ENCODE measurements at places on chromosomes 7 and 10.

DNA sequence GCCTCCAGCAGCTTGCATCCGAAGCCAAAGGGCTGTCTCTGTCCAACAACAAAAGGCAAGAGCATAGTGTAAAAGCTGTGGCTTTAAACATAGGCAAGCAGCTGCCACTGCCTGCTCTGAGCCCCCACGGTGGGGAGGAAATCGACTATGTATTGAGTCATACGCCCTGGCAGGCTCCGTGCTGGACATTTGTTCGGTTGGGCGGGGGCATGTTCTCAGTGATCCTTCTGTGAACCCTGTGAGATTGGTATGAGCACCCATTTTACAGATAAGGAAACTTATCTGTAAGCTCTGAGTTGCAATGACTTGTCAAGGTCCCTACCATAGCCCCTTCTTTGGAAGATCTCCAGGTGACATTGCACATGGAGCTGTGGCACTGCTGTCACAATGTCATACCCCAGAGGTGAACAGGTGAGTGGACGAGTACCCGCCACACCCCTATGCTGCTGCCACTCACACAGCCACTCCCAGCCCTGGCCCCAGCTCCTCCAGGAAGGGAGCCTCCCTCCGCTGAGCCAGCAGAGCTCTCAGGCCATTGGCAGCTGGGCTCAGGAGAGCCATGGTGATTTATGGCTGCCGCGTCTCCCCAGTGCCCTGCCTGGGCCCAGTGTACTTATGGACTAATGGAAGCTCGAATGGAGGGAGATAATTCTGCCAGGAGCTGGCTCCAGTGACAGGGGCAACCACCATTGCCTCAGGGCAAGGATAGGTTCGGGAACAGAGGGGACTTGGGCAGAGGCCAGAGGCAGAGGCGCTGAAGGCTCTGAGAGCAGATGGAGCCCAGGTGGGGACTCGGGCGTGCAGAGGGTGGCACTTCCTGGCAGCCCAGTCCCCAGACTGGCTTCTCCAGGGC, 43.7 kb downstream of the UNC5B start:
- DNase-seq, result no peak

- DNase-seq, result peak; percentile 37
Measured at GRCh38 chr7:93442478-93443224, 131.9 kb downstream of the CALCR start.

- DNase-seq, result no peak
Measured at GRCh38 chr10:96397902-96398301, 39.1 kb upstream of the OPALIN start.

GRCh38 chr7:74665296-74665938, 7.9 kb downstream of the GTF2I start:
- no peak for DNase-seq

- no peak for DNase-seq
Measured at GRCh38 chr10:129809841-129810240, 154.2 kb downstream of the EBF3 start.

DNA sequence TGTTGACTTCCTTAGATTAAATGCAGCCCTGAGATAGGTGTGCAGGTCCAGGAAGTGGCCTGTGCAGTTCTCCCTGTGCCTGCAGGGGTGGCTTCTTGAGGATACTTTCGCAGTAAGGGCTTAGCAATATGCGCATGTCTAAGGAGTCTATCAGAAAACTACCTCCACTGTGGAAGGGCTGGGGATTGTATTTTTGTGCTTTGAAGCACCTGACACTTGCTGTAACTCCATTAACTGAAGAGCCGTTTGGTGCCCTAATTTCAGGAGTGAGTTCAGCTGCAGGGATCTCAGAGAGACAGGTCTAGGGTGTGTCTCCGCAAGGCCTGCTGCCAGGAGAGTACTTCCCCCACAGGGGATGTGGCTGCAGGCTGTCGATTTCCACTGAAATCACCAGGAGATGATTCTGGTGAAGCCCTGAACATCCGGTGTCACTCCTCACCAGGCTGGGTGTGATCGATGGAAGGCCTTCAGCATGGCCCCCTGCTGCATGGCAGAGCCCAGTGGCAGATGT, 35.5 kb downstream of the IKZF1 start:
- DNase-seq, result peak; percentile 64

DNA sequence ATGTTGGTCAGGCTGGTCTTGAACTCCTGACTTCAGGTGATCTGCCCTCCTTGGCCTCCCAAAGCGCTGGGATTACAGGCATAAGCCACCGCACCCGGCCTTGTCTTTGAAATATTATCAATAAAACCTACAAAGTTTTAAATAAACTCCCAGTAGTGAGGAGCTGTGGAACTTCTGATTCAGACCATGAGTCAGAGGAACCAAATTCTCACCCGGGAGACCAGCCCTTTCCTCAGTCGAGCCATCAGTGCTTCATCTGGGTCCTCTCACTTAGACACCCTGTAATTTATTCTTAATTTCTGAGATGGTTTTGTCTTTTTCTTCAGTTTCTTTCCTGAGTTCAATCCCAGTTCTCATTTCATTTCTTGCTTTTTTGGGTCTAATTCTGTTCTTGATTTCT, 68.6 kb downstream of the DYNC2I1 start:
- DNase-seq, result no peak

DNA sequence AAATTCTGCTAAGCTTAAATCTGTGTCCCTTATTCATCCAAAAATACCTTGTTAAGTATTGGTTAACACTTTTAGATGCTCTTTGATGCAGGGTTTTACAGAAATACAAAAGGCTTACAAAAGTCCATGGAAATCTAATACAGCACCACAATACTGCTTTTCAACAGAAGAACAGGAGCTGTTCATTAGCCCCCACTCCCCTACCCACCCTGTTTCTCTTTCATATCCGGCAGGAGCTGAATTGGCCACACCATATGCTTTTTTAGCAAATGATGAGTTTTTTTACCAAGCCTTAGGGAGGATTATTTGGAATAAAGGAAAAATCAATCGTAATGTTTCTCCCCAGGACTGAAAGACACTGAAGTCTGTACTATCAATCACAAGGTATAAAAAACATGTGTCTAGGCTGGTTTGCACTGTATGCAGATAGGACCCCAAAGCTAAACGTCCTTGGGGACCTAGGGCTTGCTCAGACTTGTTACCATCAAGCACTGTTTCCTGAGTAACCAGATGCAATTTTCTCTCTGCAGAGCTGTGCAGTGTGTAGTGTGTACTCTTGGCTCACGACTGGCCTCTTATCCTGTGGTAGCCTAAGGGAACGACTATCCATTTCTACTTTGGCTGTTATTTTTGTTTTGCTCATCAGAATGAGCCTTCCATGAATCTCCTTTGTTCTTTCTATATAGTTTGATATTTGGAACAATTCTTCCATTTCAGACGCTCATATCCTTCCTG, 143.3 kb upstream of the LRGUK start:
- DNase-seq, result no peak

GRCh38 chr7:21945454-21946221, at the start of gene CDCA7L:
Gene CDCA7L (minus strand): TSS chr7:21945899. CDS start chr7:21945804, 95 bp downstream.
- peak; percentile 80 for DNase-seq

- DNase-seq, result no peak
Measured at GRCh38 chr7:118264836-118265235, 40.3 kb downstream of the ANKRD7 start.

DNA sequence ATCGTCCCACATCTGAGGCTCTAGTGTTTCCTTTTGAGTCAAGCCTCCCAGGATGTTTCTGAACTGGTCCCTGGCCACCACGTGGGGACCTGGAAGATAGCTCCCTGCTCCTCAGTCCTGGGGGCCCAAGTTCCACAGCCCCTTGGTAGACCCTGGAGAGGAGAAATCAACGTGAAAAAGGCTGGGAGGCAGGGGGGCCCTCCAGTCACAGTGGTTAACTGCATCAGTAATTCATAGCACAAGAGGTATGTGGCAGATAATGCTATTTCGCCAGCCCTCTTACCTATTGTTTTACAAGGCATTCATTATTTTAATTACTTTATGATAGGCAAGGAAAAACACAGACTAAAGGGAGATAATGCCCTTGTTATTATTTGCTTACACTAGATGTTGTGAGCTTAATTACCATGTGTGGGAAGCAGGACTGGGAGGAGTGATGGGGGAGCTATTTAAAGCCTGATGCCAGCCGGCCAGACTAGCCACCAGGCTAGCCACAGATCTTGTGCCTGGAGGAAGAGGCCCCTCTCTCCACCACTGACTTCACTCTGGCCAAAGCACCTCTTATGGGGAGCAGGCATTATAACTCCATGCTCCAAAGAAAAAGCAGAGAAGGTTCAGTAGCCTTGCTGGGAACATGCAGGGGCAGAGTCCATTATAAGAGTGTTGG, 230.7 kb downstream of the KCNMA1 start:
- DNase-seq, result no peak

DNA sequence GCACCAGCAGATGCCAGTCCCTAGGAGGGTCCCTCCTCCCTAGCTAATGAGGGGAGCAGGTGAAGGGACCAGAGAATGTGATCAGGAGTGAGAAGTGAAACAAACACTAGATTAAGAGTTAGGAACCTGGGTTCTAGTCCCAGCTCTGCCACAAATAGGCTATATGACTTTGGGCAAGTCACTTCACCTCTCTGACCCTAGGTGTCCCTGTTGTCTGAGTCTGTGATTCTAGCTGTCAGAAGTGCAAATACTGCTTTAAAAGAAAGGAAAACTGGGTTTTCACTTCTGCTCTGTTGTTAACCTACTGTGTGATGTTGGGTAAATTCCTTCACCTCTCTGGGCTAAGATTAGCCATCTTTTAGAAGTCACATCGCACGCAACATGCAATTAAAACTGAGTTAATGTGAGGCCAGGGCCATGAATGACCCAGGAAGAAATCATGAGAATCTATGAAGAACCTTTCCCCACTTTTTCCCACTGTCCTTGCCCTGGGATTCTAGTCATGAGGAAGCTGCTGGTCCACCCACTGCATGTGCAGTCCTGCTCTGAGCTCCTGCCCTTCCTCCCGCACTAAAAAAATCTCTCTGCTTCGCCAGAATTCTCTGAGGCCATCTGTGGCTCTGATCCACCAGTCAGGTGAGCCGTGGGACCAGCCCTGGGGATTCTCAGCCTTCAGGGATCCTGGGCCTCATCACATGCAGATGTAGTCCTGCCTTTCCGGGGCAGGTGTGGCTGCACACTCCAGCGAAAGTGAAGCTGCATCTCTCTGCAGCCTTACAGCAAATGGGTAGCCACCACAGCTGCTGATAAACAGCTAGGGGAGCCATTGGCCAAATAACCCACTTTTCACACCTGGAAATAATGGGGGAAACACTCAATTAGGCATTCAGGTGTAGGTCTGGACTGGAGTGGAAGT, 181.7 kb downstream of the PLXNA4 start:
- DNase-seq, result no peak

DNA sequence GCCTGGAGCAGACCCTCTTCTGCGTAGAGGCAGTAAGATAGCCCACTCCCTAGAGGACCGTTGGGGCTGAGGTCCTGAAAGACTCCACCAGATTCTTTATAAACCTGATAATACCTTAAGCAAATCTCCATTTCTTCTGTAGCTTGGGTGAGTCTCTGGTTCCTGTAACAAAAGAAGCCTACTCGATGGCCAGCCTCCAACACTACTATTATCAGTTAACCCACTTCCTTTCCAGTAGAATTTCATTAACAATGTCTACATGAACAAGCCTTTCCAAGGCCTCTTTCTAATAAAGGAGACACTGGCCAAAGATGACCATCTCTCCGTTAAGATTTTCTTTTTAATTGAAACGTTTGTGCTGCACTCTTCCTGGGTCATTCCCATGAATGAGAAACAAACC, 201.7 kb upstream of the KCTD7 start:
- DNase-seq, result no peak

- DNase-seq, result no peak
Measured at GRCh38 chr10:104694074-104694473, 53.0 kb downstream of the SORCS3 start.

DNA sequence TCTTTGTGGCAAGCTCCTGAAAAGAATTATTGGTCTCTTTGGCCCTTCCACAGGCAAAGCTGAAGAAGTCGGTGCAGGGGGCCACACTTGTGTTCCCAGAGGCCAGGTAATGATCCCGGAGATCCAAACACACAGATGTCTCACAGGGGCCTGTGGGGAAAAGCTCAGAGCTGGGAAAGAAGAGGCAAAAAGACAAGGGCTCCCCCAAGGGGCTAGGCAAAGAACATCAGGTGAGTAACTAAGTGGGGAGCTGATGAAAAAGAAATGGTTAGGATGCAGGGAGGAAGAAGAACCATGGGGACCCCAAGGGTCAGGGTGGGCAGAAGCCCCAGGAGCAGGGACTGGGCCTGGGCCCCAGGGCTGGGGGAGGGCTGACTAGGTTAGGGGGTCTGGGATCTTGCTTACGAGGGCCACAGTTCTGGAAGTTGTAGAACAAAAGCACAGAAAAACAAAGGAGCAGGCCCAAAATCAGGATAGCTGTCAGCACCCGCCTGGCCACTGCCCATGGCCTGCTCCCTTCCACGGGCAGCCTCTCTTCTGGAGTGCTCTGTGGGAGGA, 1.1 kb downstream of the KEL start:
- DNase-seq, result no peak

- no peak for DNase-seq
Measured at GRCh38 chr10:10294881-10295529, 722.7 kb upstream of the CELF2 start.

GRCh38 chr10:1454428-1454827, 282.9 kb downstream of the ADARB2 start:
- DNase-seq, result peak; percentile 18

GRCh38 chr7:16422103-16422435, 731 bp upstream of the CRPPA start:
- DNase-seq, result no peak

GRCh38 chr7:132836746-132837145, 245.1 kb downstream of the CHCHD3 start:
- DNase-seq, result no peak

GRCh38 chr10:121043124-121043849, 192.1 kb downstream of the WDR11 start:
- no peak for DNase-seq

DNA sequence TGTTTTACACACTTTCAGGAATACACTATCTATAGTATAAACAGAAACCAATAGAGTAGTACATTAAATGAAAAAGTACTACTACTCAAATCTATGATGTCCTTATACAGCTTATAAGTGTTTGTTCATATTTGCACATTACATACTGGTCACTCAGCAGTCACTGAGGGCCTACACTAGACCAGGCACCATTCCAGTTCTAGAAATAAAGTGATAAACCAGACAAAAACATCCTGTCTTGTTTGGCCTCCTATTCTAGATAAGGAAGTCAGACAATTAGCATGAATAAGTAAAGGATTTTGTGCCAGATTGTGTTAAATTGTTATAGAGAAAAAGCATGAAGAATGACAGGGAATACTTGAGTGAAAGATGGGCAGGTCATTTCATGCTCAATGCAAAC, 219.0 kb downstream of the CRPPA start:
- DNase-seq, result no peak

DNA sequence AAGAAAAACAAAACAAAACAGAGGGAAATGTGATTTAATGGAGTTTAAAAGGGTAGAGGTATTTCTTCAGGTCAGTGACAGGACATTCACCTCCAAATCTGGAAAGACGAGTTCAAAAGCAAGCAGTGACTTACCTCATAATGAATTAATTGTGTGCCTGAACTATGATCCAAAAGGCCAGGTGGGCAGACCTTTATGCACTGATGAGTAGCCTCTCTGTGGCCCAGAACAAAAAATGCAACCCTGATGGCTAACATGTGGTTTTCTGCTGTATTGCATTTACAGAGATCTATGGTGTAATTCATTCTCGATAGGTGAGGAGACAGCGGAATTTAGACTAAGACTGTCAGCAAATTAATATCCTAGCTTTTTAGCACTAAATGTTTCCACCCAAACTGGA, 142.0 kb downstream of the HDAC9 start:
- DNase-seq, result no peak
